Left renal pelvis (tissue), 4 donors: ENCODE measurements at places on chromosomes 2 and 18.

- DNase-seq: no peak
These were observed 367 bp downstream of the TGFA start for GRCh38 chr2:70553334-70553583.

GRCh38 chr2:203743441-203743981, 37.1 kb downstream of the CD28 start:
- no peak for DNase-seq

- no peak for DNase-seq
These were observed 2.9 kb downstream of the TRIB2 start for GRCh38 chr2:12719400-12720277.

DNA sequence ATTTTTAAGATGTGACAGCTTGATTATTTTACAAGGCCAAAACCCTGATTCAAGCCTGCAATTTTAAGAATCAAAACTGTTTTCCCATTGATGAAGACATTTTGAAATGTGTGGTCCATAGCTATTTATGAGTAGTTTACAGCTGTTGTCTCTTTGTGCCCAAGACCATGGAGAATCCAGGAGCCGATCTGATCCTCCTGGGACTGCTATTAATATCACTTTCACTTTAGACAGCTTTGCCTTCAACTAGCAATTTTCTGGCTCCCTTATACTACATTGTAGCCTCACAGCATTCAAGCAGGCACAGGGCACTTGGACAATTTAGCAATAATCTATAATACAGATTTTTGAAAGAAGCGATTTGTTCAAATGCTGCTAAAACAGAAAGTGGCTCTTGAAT, 172.9 kb downstream of the SLC8A1 start:
- DNase-seq: no peak

DNA sequence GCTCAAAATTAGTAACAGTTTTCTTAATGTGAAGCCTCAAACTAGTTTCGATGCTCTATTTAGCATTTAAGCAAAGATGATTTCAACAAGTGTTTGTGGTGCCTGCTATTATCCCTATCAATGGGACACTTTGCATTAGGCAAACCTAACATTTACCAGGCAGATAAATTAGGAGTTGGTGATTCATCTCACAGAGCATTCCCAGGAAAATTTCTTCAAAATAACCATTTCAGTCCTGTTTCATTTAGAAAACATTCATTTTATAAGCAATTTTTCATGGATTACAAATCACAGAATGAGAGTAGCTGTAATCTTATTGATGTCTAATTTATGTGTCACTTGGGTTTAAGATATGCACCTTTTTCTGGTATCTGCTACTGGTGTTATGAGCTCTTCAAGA, 62.7 kb downstream of the CLHC1 start:
- DNase-seq: no peak

- DNase-seq: no peak
These were observed 150.4 kb upstream of the SLC1A4 start for GRCh38 chr2:64838817-64839216.

GRCh38 chr18:26497866-26498265, 50.5 kb downstream of the KCTD1 start:
- DNase-seq: no peak

DNA sequence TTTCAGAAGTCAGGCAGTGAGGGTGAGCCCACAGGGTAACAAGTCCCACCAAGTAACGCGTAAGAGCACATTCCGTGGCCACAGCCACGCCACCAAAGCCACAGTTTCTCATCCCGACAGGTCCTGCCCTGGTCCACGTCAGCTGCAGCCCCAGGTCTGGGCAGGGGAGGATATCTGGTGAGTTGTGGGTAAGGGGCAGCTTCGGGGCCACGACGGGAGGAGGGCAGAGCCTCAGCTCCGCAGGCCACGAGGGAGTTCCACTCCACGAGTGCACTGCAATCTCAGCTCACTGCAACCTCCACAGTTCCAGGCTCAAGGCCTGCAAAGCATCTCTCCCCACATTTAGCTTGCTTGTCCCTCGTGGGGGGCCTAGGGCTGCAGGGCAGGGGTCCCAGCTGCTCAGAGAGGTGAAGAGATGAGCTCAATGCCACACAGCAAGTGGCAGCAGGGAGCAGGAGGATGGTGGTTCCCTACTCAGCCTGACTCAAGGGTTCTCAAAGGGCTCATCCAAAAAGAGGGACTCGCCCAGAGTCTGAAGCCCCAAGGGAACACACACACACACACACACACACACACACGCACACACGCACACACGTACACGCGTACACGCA, 12.5 kb downstream of the SNORC start:
- DNase-seq: no peak

- DNase-seq: no peak
These were observed 67.1 kb downstream of the DYNC1I2 start for GRCh38 chr2:171754254-171754939.

DNA sequence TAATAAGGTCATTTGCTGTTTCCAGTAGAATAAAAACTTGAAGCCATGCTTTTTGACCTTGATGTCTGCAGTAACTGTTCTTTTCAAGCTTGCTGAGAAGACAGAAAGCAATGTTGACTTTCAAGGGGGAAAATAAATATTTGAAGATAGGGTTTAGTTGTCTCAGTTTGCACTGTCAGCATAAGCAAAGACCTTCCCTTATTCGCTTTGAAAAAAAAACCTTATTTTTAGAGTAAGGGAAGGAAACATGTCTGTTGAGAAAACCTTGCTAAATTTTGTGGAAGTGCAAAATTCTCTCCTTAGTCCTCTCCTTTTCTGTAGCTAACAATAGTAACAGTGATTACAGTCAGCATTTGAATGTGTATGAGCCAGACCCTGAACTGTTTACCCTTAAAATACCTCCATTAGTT, 43.1 kb downstream of the MAP4K4 start:
- no peak for DNase-seq

DNA sequence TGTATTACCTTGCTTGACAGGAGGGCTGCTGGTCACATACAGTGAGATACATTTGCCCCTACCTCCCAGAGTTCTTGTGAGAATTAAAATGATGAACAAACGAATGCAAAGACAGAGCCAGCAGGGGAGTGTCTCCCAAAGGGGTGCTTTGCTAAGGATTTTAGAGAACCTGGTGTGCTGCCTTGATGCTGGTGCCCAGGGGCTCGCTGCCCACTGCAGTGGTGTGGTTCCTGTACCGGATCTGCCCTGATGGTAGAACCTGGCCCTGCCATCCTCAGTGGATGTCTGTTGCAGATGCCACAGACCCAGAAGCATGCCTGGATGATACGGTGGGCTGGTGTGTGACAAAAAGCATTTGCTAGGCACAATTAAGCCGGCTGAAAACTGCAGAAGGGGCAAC, 414.8 kb upstream of the HS6ST1 start:
- DNase-seq: no peak

DNA sequence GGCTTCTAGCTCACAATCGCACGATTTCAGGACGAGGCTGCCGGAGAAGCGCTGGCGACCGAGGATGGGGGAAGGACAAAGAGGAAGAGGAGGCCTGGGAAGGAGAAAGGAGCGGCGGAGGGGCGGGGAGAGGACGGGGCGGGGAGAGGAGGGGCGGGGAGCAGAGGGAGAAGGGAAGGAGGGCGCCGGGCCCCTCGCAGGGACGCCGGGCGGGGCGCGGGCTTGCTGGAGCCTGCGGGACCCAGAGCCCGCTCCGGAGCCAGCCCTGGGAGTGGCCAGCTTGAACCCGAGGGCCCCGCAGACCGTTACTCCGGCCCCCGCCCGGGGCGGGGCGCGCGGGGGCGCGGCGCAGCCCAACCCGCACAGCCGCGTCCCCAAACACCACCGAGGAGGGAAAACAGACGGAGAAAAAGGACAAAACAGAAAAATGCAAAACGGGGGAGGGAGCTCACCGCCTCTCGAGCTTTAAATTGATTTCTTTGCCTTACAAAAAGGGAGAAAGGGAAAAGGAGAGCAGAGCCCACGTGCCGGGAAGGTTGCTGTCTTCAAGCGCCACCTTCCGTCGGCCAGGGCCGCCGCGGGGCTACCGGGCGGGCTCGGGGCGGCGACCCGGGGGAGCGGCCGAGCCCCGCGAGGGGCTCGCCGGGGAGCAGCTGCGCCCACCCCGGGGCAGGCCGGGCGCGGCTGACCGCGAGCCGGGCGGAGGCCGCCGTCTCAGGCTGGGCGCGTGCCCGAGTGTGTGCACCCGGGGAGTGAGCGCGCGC, 781 bp upstream of the SOX11 start:
- peak; percentile 73 for DNase-seq
